Lung microvascular endothelial cell (primary cell): ENCODE measurements at places on chromosomes 6 and 20. TPM values are rescaled to one million over a fixed set of nuclear protein-coding genes. Genes with fewer than 3 reads are reported as not detected.

DNA sequence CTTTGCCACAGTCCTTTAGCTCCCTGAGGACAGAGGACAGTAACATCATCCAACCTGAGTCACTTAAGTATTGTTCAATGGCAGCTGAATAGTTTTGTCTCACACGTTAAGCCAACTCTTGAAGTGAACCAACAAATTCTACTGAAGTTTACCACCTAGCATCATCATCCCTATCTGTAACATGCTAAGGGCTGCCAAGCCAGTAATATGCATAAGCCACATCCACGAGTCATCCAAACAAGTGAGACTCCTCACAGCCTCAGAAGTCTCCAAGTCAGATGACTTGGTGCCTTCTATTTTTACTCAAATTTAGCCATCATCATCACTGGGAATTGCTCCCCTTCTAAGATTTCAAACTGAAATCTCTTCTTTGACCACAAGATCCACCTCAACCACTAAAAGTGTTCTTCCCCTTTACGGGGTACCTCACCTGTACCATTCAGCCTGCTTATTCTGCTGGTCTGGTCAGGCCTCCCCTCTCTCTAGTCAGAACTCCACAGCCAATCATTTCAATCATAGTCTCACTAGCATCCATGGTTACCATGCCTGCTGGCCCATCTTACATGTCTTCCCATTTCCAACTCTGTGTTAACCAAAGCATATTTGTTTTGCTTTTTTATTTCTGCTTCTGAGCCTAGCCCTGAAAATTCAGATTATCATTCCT, 73.7 kb downstream of the DTNBP1 start:
- DNase-seq, result peak; percentile 23

DNA sequence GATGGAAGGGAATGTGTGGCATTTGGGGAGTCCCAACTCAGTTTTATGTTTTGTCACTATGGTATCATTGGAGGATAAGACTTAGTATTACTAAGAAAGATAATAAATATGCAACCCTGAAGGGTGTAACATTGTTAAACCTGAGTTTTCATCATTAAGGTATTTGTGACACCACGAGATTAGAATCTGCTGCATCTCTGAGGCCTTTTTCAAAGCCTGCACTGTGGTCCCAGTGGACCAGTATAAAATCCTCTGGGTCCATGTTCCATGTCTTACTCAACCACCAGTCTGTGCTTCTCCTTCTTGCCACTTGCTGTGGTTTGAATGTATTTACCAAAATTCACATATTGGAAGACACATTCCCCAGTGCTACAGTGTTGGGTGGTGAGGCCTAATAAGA, 130.6 kb downstream of the TBX18 start:
- DNase-seq, result no peak

GRCh38 chr6:133548423-133549159, 307.4 kb downstream of the EYA4 start:
- DNase-seq, result no peak

- no peak for DNase-seq
These were observed 676.9 kb downstream of the HACE1 start for GRCh38 chr6:104182811-104183210.

DNA sequence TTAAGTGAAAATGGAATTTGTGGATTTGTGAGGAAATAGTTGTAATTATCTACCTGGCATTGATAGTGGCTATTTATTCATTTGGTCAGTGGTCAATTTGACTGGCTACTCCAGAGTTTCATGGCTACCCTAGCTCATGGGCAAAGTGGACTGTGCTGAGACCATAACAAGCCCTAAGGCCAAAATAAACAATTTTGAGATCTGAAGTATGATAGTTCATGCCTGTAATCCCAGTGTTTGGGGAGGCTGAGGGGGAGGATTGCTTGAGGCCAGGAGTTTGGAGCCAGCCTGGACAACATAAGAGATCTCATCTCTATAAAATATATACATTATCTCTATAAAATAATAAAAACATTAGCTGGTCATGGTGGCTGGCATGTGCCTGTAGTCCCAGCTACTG, 311.7 kb downstream of the HIVEP2 start:
- no peak for DNase-seq

Gene PSMB8
- total RNA-seq, result 42.1 and 57.8 TPM in 2 replicates
